HepG2 (cell line): ENCODE measurements at places on chromosomes 3 and 15. TPM values are rescaled to one million over a fixed set of nuclear protein-coding genes. Genes with fewer than 3 reads are reported as not detected.

Gene SH3GL3
- polyA plus RNA-seq, result not detected in 2 replicates

Gene RIOX2
- polyA plus RNA-seq, result 19.9 and 20.6 TPM in 2 replicates

Gene PLOD2
- polyA plus RNA-seq, result 117 and 161 TPM in 2 replicates

Gene MAPKAPK3
- 39.9 and 46.2 TPM in 2 replicates for polyA plus RNA-seq

Gene ISLR2
- polyA plus RNA-seq, result not detected in 2 replicates

Gene THSD4
- 0.21 and 0.26 TPM in 2 replicates for polyA plus RNA-seq

Gene CASR
- polyA plus RNA-seq, result not detected in 2 replicates

Gene LZTFL1
- polyA plus RNA-seq, result 14.6 and 17.2 TPM in 2 replicates

Gene POLQ
- polyA plus RNA-seq, result 1.6 and 2.5 TPM in 2 replicates

Gene P2RY1
- not detected in 2 replicates for polyA plus RNA-seq

Gene KCNAB1
- not detected in 2 replicates for polyA plus RNA-seq

Gene ANKRD63
- polyA plus RNA-seq, result not detected in 2 replicates

Gene KPNA1
- polyA plus RNA-seq, result 14.7 and 15.4 TPM in 2 replicates

Gene GRM7
- polyA plus RNA-seq, result not detected in 2 replicates

Gene STRIT1
- not detected in 2 replicates for polyA plus RNA-seq

Gene CRYGS
- 6.7 TPM in 2 replicates for polyA plus RNA-seq

Gene SLC25A38
- 32.3 and 35.4 TPM in 2 replicates for polyA plus RNA-seq

Gene ARHGEF3
- polyA plus RNA-seq, result 10.3 and 14.8 TPM in 2 replicates

Gene IQCF5
- not detected in 2 replicates for polyA plus RNA-seq

Gene ADGRG7
- not detected in 2 replicates for polyA plus RNA-seq

- DNase-seq, result no peak
These were observed 19.2 kb downstream of the ZBTB38 start for GRCh38 chr3:141387516-141387915.

- no peak for DNase-seq
These were observed 70.8 kb upstream of the KLF13 start for GRCh38 chr15:31255732-31256377.

DNA sequence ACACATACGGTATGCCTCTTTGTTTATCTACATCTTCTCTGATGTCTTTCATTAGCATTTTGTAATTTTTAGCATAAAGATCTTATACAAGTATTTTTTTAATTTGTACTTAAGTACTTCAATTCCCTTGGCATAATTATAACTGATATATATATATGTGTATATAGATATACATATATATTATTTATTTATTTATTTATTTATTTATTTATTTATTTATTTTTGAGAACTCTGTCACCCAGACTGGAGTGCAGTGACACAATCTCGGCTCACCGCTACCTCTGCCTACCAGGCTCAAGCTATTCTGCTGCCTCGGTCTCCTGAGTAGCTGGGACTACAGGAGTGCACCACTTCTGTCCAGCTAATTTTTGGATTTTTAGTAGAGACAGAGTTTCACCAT lies 382.7 kb downstream of the EPHA3 start:
- no peak for DNase-seq

- no peak for DNase-seq
These were observed 42.1 kb downstream of the VGLL4 start for GRCh38 chr3:11601446-11602238.

DNA sequence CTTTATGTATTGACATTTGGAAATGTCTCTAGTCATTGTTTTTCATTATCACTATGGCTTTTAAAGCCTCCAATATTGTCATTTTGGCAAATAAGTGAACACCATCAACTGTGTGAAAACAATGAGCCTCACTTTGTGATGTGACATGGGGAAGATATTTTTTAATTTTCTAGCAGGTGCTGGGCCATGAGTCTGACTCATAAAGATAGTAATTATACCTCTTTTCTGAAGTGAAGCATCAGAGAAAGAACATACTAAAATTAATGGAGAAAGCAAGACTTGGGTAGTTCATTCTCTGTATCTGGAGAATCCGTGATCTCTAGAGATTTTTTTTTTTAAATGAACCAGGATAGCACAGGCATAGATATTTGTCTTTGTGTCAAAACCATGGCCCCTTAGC lies 100.8 kb downstream of the CCNL1 start:
- DNase-seq, result no peak

DNA sequence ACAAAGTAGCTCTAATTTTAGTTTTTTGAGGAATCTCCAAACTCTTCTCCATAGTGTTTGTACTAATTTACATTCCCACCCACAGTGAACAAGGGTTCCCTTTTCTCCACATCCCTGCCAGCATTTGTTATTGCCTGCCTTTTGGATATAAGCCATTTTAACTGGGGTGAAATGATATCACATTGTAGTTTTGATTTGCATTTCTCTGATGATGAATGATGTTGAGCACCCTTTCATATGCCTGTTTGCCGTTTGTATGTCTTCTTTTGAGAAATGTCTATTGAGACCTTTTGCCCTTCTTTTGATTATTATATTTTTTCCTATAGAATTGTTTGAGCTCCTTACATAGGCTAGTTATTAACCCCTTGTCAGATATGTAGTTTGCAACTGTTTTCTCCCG lies 239.9 kb upstream of the TPM1 start:
- no peak for DNase-seq

- DNase-seq, result no peak
These were observed 118.1 kb downstream of the AKAP13 start for GRCh38 chr15:85498471-85498870.

GRCh38 chr3:100195375-100195774 lies 65.4 kb upstream of the TBC1D23 start:
- no peak for DNase-seq

DNA sequence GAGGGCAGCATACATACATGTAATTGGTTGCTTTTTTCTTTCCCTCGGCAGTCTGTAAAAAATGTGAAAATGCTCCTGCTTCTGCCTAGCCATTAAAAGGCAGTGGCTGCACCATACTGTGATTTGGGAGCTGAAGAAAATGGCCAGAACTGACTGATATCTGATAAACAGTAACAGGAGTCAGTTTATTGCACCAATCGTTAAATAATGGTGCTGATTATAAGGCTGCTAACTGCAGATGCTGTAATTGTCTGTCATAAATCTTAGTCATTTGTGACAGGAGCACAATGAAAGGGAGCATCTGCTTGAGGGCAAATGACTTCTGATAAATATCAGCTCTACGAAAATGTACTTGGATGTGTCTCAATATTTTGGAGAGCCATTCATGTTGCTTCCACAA lies 263.1 kb upstream of the DNAJC19 start:
- no peak for DNase-seq

DNA sequence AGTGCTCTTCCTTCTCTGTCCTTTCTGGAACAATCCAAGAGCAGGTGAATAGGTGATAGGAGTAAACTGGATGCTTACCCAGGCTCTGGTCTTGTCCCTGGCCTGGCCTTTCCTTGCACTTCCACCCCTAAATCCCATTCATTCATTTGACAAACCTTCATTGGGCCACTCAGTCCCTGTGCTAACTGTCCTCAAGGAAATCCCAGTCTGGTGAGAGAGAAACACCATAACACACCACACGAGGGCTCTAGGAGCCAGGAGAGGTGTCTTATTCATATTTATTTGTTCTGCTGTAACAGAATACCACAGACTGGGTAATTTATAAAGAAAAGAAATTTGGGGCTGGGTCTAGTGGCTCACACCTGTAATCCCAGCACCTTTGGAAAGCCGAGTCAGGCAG lies 22.8 kb downstream of the EFCC1 start:
- DNase-seq, result no peak

DNA sequence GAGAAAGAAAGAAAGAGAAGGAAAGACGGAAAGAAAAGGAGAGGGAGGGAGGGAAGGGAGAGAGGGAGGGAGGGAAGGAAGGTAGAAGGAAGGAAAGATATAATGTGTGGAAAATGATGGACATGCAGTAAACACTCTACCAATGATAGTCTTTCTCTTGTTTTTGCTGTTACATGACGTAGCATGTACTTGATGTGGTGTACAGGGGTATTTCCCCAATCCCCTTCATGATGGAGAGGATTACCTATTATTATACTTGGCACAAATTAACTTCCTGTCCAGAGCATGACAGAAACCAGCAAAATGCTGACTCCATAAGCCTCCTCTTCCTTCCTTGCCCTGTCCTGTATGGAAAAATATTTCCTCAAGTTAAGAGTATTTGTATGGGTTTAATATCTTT lies 124.4 kb downstream of the B3GALNT1 start:
- DNase-seq, result no peak

DNA sequence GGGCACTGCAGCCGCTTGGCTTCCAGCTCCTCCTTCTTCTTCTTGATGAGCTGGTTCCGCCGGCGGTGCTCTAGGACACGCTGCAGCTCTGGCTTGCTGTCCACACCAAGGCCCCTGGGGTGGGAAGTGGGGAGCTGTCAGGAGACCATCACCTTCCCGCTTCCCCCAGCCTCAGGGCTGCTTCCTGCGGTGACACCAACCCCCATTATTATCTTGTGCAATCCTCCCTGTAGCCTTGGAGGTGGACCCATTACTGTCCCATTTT lies 10.0 kb downstream of the FAM107A start:
- DNase-seq, result no peak

DNA sequence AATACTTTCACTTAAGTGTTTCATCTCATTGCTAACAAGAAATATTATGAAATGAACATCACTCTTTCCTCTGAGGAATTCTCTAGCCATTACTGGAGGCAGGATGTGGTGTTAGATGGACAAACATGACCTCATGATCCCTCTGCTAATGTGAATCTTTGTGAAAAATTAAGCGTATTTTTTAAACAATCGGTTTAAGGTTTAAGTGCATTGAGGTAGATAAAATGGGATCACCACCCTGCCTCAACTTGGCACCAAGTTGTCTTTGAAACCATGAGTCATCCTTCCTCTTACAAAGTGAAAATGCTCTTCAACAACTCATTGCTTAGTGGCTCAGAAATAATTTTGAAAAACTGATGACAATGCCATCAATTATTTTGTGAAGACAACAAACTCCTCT lies 76.0 kb upstream of the DCBLD2 start:
- peak; percentile 75 for DNase-seq

GRCh38 chr15:73482166-73482565 lies 39.2 kb downstream of the REC114 start:
- no peak for DNase-seq

- no peak for DNase-seq
These were observed 116.5 kb downstream of the SLMAP start for GRCh38 chr3:57872606-57873005.

GRCh38 chr3:43296565-43296964 lies 10.2 kb downstream of the SNRK start:
- no peak for DNase-seq

DNA sequence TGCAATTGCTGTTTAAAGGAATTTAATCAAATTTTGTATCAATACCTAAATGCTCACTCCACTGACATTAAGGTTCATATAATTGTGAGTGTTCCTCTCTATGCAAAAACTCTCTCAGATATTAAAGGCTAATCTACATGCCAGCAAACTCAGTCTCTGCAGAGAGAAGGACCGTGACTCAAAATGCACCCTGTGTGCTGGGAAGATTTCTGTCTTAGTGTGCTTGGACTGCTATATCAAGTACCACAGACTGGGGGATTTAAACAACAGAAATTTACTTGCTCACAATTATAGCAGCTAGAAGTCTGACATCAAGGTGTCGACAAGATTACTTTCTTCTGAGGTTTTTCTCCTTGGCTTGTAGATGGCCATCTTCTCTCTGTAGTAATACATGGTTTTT lies 18.6 kb upstream of the PFN2 start:
- no peak for DNase-seq

DNA sequence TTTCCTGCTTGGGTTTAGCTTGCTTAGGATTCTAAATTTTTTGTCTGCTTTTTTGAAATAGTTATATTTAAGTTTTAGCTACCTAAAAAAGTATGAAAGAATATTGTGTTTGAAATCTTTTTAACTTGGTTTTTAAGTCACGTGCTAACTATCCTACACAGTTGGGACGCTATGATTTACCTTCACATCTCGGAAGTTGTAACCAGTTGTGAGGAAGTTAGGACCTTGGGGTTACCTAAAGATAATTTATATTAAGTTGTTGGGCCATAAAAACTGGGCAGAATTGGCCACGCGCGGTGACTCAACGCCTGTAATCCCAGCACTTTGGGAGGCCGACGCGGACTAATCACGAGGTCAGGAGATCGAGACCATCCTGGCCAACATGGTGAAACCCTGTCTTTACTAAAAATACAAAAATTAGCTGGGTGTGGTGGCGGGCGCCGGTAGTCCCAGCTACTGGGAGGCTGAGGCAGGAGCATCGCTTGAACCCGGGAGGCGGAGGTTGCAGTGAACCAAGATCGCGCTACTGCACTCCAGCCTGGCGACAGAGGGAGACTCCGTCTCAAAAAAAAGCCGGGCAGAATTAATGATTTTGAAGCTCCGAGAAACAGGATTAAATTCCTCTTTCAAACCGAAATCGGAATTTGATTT lies 1.0 kb downstream of the ZFAND6 start:
- DNase-seq, result peak; percentile 5

- no peak for DNase-seq
These were observed 3.3 kb downstream of the ARRDC4 start for GRCh38 chr15:97963779-97964178.

- DNase-seq, result no peak
These were observed 63.8 kb downstream of the NPTN start for GRCh38 chr15:73569361-73569760.

GRCh38 chr3:152499791-152500385 lies 231.2 kb downstream of the MBNL1 start:
- no peak for DNase-seq

GRCh38 chr15:94031072-94031471 lies 200.3 kb upstream of the MCTP2 start:
- DNase-seq, result no peak

DNA sequence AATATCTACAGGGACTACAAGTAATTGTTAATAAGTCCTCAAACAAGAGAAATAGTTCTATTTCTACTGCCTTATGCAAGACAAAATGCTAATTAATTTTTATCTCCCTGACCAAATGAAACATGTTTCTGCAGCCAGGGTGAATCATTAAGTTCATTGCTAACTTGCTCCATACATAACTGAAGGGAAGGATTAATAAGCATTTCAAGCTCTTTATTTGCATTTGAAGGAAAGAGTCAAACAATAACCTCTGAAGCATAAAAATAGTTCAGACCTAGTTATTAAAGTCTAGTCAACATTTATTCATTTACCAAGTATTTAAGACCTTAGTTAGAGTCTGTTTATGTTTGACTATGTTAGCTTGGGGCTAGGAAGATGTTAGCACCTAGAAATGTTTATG lies 120.0 kb downstream of the ATP1B3 start:
- no peak for DNase-seq

GRCh38 chr3:196141052-196141865 lies 59.4 kb upstream of the TFRC start:
- DNase-seq, result no peak

- no peak for DNase-seq
These were observed 713.2 kb downstream of the NLGN1 start for GRCh38 chr3:174110761-174111160.

- DNase-seq, result no peak
These were observed 18.6 kb upstream of the GLCE start for GRCh38 chr15:69141833-69142232.

GRCh38 chr15:73972984-73973682 lies 19.0 kb downstream of the STOML1 start:
- peak; percentile 79 for DNase-seq

- no peak for DNase-seq
These were observed 6.5 kb upstream of the TMEM115 start for GRCh38 chr3:50365842-50366220.

- no peak for DNase-seq
These were observed 5.3 kb downstream of the RBM15B start for GRCh38 chr3:51396401-51396800.

- DNase-seq, result no peak
These were observed 627.1 kb downstream of the AGBL1 start for GRCh38 chr15:86706813-86707212.
